ENCODE measurements at places on chromosomes 3 and 15.

DNA sequence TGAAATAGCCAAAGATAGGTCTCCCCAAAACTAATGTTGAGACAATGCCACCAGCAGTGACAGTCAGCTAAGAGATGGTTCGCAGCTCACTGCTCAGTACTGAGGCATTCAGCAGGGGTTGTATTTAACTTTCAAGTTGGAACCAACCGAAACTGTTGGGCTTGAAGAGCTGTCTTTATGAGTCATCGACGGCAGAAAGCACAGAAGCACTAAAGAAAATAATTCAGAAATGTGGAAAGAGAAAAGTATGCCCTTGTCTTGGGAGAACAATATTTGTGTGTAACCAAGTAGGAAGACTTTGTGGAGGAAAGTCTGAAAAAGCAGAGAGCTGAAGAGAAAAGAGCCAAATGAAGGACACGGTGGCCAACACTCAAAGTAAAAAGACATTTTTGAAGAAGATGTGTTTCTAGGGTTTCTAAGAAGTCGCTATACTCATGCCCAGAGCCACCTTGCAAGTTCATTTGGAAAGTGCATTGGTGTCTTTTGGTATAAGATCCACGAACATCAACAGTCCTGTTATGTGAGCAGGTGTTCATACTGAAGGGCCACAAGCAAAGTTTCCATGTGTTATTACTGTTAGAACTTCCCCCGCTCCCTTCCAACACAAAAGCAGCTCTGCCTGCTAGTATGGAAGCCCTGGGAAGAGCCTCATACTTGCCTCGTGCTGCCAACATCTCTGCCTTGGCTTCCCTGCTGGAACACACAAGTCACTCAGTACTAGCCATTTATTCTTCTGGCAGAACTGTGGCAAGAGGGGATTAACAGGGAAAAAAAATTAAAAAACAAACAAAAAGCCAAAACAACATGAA is 4.1 kb upstream of the RARB start:
- DNase-seq: no peak

DNA sequence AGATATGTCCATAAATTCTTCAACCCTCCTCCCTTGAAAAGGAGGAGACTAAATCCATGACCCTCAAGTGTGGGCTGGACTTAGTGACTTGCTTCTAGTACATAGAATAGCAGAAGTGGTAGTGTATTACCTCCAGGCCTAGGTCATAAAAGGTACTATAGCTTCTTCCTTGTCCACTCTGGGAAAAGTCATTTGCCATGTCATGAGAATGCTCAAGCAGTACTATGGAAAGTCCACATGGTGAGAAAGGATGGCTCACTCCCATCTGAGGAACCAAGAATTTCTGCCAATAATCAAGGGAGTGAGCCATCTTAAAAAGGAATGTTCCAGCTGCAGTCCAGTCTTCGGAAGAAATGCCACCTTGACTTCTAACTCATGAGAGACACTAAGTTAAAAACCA is 10.5 kb upstream of the ILDR1 start:
- DNase-seq: no peak

GRCh38 chr3:145244327-145244726 is 916.7 kb downstream of the PLOD2 start:
- DNase-seq: no peak

DNA sequence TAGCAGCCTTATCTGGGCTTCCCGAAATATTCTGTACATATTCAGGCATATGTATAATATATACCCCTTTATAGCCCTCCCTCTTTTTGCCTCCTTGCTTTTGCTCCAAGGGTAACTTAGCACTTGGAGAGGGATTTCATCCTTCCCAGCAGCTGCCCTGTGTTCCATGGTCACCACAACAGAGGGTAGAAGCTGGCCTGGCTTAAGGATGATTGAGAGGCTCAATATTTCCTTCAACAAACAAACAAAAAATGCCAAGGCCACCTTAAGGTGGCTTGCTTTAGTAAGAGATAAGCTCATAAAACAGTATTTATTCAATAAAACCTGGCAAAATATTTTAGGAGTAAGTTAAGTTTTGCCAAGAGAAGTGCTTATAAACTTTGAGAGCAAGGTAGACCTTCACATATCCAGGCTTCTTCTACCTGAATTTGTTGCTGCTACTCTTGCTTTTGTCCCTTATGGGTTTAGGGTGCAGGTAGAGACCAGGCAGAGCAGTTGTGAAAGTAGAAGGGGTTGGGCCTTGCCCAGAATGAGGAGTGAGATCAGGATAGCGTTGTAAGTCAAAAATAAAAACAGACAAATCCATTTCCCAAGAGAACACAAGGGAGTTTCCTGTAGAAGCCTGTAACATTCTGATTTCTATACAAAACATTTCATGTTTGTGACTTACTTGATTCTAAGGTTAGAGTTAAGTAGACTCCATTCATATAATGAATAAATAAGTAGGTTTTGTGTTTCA is 52.7 kb upstream of the ATOSA start:
- no peak for DNase-seq

DNA sequence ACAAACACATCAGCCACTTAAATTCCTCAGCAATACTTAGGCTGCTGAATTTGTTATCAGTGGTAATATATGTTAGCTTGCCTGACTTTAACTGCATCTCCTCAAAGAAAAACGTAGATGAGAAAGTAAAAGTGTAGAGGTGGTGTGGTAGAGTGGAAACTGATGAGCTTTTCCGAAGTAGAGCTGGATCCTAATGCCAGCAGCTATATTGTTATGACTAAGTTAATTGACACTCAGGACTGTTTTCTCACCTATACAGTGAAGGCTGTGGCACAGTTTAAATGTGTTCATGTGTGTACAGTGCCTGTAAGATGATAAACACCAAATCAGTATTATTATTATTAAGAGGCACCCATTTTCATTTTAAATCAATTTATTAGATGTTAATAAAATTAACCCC is 174.9 kb downstream of the TNIK start:
- no peak for DNase-seq

GRCh38 chr3:184538666-184539431 is 22.7 kb upstream of the EPHB3 start:
- DNase-seq: no peak

DNA sequence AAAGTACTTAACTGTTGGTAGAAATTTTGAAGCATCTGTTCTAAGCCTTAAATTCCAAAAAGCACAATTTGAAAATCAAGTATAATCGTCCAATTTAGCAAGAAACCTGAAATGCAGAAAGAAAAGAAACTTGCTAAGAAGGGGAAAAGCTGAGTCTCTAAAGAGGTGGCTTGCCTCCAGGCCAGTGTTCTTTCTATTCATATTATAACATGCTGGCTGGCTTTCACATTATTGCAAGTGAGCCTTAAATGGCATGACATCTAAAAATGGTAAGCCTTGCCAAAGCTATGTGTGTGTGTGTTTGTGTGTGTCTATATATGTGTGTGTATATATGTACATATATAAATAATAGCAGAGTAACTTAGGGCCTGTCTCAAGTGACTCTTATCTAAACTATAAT is 89.5 kb downstream of the FGF12 start:
- DNase-seq: no peak

Data from KG1 (cell line).